RWPE2 (cell line): ENCODE measurements at places on chromosomes 6 and 20.

- no peak for DNase-seq
- no peaks in the 10 kb centered on the region for H3K4me1 ChIP-seq
- H3K4me3 ChIP-seq = no peak overlapping the region
- H3K27ac ChIP-seq = no peak overlapping the region
- H3K36me3 ChIP-seq = 0 out of 2 replicates have a peak, but pooled peaks cover 4% of the 10 kb centered on the region
Measured at GRCh38 chr6:79215213-79215824, 19.2 kb downstream of the HMGN3 start.

DNA sequence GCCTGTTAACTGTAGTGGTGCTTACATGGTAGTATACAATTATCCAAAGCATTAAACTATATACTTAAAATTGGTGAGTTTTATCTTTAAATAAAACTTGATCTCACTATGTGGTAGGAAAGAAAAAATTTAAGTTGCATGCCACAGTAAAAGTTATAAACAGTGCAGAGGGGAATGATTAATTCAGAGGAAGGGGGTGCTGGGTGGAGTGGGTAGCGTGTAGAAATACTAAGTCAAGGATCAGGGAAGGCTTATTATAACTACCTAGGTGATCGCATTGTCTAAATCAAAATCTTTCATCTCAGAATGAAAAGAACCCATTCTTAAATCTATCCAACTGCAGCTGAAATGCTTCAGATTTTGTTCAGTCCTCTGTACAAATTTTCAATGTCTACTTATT, 428.3 kb downstream of the ADGRB3 start:
- no peak overlapping the region for H3K4me3 ChIP-seq
- H3K36me3 ChIP-seq = no peaks in the 10 kb centered on the region
- no peak overlapping the region for H3K27ac ChIP-seq
- peaks cover 1% of the 10 kb centered on the region for H3K27me3 ChIP-seq

DNA sequence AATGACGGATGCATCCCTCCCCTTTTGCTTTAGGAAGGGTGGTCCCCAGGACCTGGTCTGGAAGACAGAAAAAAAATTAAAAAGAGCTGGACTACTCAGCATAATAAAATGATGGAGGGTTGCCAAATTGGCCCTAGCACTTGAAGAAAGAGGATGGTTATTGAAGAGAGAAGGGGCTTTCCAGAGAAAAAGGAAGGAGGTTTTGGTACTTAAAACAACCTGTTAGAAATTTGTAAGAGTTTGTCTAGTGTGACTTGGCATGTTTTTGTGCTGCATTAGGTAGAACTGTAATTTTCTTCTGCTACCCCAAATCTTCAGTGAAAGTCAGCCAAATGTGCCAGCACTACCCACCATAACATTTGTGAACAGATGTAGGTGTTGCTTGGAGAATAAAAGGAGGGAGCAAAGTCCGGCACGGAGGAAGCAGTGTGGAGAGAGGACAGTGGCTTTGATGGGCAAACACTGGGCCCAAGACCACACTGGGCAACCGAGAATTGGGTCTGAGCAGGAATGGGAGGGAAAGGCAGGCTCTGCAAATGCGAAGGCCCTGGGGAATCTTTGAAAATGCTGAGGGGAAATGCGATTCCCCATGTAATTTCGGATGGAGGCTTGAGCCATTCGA, 160.9 kb downstream of the QRSL1 start:
- H3K27ac ChIP-seq = no peak overlapping the region
- H3K27me3 ChIP-seq = no peaks in the 10 kb centered on the region
- H3K4me1 ChIP-seq = no peaks in the 10 kb centered on the region
- no peaks in the 10 kb centered on the region for H3K36me3 ChIP-seq
- DNase-seq = no peak

DNA sequence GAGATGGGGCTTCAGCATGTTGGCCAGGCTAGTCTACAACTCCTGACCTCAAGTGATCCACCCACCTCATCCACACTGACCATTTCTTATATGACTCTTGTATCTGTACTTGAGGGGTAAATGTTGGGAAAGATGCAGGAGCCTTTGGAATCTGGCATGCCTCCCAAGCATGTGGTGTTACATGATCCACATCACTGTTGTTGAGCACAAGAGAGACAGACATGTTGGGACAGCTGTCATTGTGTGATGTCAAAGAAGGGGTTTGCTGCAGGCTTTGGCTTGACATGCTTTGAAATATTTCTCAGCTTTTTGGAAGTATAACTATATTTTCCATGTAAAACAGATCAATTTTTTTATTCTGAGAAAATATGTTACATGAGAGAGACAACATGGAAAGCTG, 139.9 kb downstream of the MOXD1 start:
- DNase-seq = no peak
- H3K27ac ChIP-seq = no peak overlapping the region
- H3K4me1 ChIP-seq = no peaks in the 10 kb centered on the region
- no peaks in the 10 kb centered on the region for H3K27me3 ChIP-seq
- H3K36me3 ChIP-seq = no peaks in the 10 kb centered on the region
- H3K4me3 ChIP-seq = no peak overlapping the region

- no peak for DNase-seq
- H3K4me1 ChIP-seq = peaks cover 16% of the 10 kb centered on the region
- H3K27me3 ChIP-seq = no peaks in the 10 kb centered on the region
- peaks cover 9% of the 10 kb centered on the region for H3K36me3 ChIP-seq
Measured at GRCh38 chr6:36928547-36928918, 26.0 kb upstream of the PI16 start.

GRCh38 chr20:40207655-40208054, 481.4 kb downstream of the MAFB start:
- H3K4me1 ChIP-seq = no peaks in the 10 kb centered on the region
- no peak for DNase-seq
- H3K4me3 ChIP-seq = no peak overlapping the region
- no peaks in the 10 kb centered on the region for H3K36me3 ChIP-seq
- H3K27me3 ChIP-seq = peaks cover 27% of the 10 kb centered on the region

DNA sequence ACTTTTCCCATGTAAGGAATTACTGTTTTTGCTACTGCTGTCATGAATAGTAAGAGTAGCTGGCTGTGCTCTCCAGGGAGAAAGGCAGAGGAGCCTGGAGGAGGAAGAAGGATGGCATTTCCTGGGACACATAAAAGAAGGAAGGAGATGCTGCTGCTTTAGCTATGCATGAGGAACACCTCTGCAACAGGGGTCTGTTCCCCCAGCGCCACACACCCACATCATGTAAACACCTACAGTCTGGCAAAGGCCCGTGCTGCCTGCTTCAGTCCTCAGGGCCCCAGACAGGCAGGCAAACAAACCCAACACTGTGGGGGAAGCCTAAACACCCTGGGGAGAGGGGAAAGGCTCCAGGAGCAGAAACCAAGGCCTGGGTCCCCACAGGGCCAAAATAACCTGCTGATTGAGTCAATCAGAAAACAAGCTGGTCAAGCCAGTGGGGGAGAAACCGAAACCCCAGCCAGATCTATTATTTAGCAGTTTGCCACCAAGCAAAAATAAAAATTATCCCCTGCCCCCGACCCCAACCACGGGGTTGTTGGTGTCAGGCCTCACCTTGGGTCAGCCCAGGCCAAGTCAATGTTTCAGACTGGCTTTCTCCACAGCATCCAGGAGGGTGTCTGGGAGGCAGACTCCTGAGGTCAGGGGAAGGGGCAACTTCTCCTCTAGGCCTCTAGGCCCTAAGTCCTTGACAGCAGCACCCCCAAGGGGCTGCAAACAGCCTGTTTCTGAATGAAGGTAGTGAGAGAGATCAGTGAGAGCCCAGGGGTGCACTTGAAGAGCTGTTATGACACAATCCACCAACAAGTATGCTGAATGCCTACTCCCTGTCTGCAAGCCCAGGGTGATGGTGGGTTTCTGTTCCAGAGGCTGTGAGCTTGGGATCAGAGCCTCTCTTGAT, 34.6 kb upstream of the SCUBE3 start:
- peaks cover 12% of the 10 kb centered on the region for H3K4me1 ChIP-seq
- no peaks in the 10 kb centered on the region for H3K36me3 ChIP-seq
- DNase-seq = no peak
- H3K27me3 ChIP-seq = no peaks in the 10 kb centered on the region

- no peaks in the 10 kb centered on the region for H3K4me1 ChIP-seq
- H3K36me3 ChIP-seq = no peaks in the 10 kb centered on the region
- no peak for DNase-seq
Measured at GRCh38 chr6:53378208-53378607, 29.5 kb upstream of the ELOVL5 start.

DNA sequence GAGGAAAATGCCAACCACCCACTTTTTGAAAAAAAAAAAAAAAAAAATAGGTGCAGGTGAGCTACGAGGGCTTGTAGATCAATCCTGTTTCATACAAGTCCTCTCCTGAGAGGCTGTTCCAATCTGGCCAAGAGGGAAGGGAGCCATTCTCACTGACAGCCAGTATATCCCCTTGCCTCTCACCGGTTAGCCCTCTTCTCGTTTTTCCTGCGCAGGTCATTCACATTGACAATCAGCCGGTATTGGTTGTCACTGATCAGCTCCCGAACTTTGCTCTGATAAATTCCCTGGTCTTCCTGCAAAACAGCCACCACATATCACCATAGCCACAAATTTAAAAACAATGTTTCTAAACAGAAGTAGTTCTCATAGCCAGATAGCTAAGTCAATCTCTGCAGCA, 1.4 kb downstream of the MCM3 start:
- H3K27ac ChIP-seq = no peak overlapping the region
- no peaks in the 10 kb centered on the region for H3K27me3 ChIP-seq
- H3K36me3 ChIP-seq = peaks cover 61% of the 10 kb centered on the region
- peak overlapping the region; percentile 84 for H3K4me3 ChIP-seq
- peaks cover 5% of the 10 kb centered on the region for H3K4me1 ChIP-seq
- DNase-seq = no peak

DNA sequence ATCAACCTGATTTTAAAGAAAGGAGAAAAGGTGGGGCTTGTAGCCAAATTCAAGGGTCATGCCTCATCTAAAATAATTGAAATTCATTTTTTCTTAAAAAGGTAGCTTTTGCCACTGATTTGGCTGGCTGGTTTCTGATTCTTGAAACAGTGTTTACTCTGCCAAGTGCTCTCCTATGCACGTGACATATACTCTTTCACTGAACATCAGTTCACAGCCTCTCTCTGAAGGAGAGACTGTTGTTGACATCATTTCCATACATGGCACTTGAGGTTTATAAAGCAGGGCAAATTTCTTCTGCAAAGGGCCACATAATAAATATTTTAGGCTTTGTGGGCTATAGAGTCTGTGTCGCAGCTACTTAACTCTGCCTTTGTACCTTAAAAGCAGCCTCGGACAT, 40.4 kb upstream of the DOK5 start:
- no peaks in the 10 kb centered on the region for H3K4me1 ChIP-seq
- no peak for DNase-seq
- no peak overlapping the region for H3K4me3 ChIP-seq
- H3K27me3 ChIP-seq = peaks cover 36% of the 10 kb centered on the region
- H3K27ac ChIP-seq = no peak overlapping the region
- no peaks in the 10 kb centered on the region for H3K36me3 ChIP-seq

GRCh38 chr6:120614723-120615122, 719.6 kb downstream of the TBC1D32 start:
- H3K27ac ChIP-seq = no peak overlapping the region
- DNase-seq = no peak
- no peaks in the 10 kb centered on the region for H3K4me1 ChIP-seq

GRCh38 chr6:129860908-129861665, at the start of gene TMEM244:
TSS of gene TMEM244 (minus strand) at chr6:129861315. CDS start at chr6:129861188, 127 bp downstream.
- no peaks in the 10 kb centered on the region for H3K27me3 ChIP-seq
- H3K36me3 ChIP-seq = no peaks in the 10 kb centered on the region
- peaks cover 14% of the 10 kb centered on the region for H3K4me1 ChIP-seq
- no peak within 1 kb of the TSS for H3K4me3 ChIP-seq
- H3K27ac ChIP-seq = no peak within 1 kb of the TSS
- no peak for DNase-seq

GRCh38 chr6:134882426-134883038, 67.4 kb downstream of the ALDH8A1 start:
- H3K36me3 ChIP-seq = no peaks in the 10 kb centered on the region
- no peak for DNase-seq
- H3K4me3 ChIP-seq = no peak overlapping the region
- H3K4me1 ChIP-seq = no peaks in the 10 kb centered on the region
- no peaks in the 10 kb centered on the region for H3K27me3 ChIP-seq

- no peak for DNase-seq
- no peak overlapping the region for H3K4me3 ChIP-seq
- H3K27me3 ChIP-seq = no peaks in the 10 kb centered on the region
Measured at GRCh38 chr6:38113825-38114576, 294.5 kb downstream of the ZFAND3 start.

GRCh38 chr20:50434321-50434652, 75.9 kb upstream of the PTPN1 start:
- H3K4me3 ChIP-seq = no peak overlapping the region
- H3K36me3 ChIP-seq = no peaks in the 10 kb centered on the region
- H3K4me1 ChIP-seq = peaks cover 51% of the 10 kb centered on the region

- peak; percentile 88 for DNase-seq
- peak overlapping the region; percentile 4 for H3K4me3 ChIP-seq
- H3K4me1 ChIP-seq = peaks cover 78% of the 10 kb centered on the region
- peak overlapping the region; percentile 100 for H3K27ac ChIP-seq
- no peaks in the 10 kb centered on the region for H3K27me3 ChIP-seq
Measured at GRCh38 chr20:47318586-47319516, 37.6 kb downstream of the ZMYND8 start.

- no peak overlapping the region for H3K27ac ChIP-seq
- DNase-seq = no peak
- no peak overlapping the region for H3K4me3 ChIP-seq
- H3K27me3 ChIP-seq = no peaks in the 10 kb centered on the region
- peaks cover 9% of the 10 kb centered on the region for H3K4me1 ChIP-seq
Measured at GRCh38 chr20:51393571-51393970, 148.9 kb downstream of the NFATC2 start.

DNA sequence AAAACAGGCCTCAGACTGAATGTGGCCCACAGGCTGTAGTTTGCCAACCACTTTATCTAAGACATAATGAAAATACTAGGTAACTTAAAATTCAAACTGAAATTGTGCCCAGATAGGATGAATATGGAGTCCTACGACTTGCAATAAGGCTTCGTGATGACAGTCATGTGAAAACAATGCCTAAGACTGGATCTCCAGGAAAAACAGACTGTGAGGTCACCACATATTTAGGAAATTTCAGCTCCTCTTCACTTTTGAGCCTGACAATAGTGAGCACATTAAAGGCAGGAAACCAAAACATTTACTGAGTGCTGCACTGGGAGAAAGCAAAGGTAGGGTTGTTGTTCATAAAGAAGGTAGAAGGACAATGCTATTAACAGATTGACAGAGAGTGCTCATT, 50.0 kb downstream of the RTN4IP1 start:
- no peaks in the 10 kb centered on the region for H3K4me1 ChIP-seq
- H3K36me3 ChIP-seq = peaks cover 2% of the 10 kb centered on the region
- H3K4me3 ChIP-seq = no peak overlapping the region
- no peak overlapping the region for H3K27ac ChIP-seq
- H3K27me3 ChIP-seq = no peaks in the 10 kb centered on the region
